ENCODE measurements at places on chromosomes 7 and 10.

DNA sequence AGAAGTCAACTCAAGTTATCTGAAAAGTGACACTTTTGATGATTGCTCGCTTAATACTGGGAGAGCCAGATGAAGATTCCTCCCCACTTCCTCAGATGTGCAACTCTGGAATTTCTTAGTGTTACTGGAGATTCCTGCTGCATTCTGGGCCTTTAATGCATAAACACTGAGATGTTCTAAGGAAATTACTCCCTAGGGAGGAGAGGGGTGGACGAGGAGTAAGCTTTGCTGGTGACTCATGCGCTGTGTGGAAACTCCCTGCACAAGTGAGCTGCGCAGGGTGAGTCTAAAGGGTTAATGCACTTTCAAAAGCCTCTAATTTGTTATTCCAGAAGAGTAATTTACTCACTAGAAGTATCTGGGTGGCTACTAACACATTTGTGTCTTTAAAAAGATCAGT is 46.3 kb downstream of the EGFR start:
- peak; percentile 87 for DNase-seq

- no peak for DNase-seq
Measured at GRCh38 chr7:145909991-145910513, 206.5 kb upstream of the CNTNAP2 start.

DNA sequence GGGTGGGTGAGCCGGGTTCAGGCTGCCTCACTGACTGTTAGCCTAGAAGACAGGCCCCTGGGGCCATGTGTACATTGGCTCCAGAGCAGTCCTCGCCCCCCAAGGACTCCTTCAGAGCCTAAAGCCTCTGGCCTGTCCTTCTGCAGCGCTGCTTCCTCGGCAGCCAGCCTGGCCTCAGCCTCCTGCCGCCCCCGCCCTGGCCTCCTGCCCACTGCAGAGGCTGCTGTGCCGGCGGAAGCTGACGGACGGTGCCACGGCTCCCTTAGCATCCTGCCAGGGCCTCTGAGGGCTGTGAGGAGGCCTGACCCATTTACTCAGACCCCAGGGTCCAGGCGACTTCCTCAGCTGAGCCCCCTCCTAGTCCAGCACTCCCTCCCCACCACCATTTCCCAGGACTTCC is 4.9 kb downstream of the SRRM3 start:
- DNase-seq = no peak

DNA sequence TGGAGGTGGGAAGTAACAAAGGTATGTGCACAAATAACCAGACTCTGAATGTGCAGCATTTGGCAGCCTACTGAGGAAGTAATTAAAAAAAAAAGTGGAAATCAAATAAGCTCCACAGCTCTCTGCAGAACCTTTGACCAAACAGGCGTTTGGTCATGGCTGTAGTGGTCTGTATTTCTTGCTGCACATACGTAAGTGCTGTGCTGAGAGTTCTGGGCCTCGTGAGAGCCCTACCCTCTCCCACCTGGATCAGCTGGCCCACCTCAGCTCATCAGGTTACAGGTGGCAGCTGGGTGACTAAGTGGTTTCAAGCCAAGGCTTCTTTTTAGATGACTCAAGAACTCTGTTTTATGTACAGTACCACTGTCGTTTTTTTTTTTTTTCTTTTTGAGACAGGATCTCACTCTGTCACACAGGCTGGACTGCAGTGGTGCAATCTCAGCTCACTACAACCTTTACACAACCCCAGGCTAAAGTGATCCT is 178.2 kb upstream of the KLF6 start:
- no peak for DNase-seq

GRCh38 chr10:6363511-6363910 is 160.8 kb downstream of the PFKFB3 start:
- DNase-seq = no peak

DNA sequence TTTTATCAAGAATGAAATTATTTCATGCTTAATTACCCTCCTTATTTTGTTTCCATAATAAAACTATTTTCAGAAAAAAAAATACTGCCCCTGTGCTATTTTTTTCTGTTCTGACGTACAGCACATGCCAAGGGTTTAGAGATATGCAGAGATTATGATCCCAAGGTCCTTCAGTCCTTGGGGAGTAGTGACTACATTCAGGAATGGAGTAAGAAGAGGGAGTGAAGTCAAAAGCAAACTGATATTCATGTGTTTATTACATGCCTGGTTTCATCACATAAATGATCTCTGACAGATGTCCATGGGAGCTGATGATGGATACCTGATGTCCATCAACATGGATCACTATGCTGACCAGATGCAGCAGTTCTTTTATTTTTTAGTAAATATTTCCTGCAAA is 17.2 kb downstream of the AKAP9 start:
- no peak for DNase-seq

DNA sequence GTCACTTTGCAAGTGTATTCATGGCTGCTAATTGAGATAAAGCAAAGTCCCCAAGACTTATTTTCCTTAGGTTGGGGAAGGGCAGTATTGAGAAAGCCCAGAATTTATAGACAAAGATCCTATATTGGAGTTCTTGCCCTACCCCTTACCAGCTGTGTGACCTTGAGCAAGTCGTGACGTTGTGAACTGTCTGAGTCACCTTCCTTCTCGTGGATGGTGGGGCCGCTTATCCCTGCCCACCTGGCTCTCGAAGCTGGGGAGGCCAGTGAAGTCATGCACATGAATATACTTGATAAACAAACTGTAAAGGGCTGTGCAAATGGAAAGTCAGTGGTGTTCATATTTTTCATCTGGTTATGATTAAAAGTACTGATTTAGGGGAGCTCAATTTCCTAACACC is 127.4 kb downstream of the TACC2 start:
- DNase-seq = no peak

GRCh38 chr7:138363721-138364120 is 96.3 kb upstream of the TRIM24 start:
- DNase-seq = no peak

GRCh38 chr7:51162724-51163329 is 153.8 kb downstream of the COBL start:
- DNase-seq = peak; percentile 69

DNA sequence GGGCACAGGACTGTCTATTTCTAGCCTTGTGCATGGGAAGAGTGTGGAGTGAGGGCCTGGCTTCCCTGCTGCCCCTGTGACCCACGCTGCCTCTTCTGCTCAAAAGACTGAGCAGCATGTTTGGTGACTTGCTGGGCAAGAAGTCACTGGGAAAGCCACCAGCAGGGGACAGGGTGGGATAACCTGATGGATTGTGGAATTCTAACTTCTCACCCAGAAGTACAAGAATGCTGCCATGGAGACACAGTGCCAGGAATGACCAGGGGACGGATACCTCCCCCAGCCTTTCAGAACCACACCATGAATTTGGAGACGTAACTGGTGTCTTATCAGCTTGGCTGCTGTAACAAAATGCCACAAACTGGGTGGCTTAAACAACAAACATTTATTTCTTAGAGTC is 28.4 kb downstream of the GALNTL5 start:
- DNase-seq = no peak

DNA sequence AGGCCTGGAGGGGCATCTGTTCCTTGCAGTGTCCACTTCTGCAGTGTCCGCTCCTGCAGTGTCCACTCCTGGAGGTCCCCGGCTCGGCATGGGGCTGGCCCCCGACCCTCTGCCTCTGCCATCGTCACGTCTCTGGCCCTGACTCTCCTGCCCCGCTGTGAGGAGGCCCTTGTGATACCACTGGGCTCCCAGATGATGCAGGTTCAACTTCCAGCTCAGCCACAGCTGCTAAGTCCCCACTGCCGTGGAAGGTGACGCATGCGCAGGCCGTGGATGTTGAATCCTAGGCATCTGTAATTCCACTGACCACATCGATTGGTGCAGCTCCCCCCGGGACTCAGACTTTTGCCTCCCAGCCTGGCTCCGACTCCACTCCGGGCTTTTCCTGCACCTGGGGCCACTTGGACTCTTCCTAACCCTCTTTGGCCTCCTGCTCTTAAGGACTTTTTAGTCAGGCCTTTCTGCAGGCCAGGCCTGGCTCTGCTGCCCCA is 95.1 kb downstream of the GLRX3 start:
- no peak for DNase-seq

GRCh38 chr10:24623383-24623782 is 100.3 kb downstream of the ARHGAP21 start:
- DNase-seq = no peak

GRCh38 chr7:39154815-39155214 is 177.1 kb downstream of the POU6F2 start:
- DNase-seq = no peak

GRCh38 chr7:45869426-45869825 is 3.5 kb downstream of the CCDC201 start:
- no peak for DNase-seq

- DNase-seq = no peak
Measured at GRCh38 chr10:74988054-74988775, 123.2 kb upstream of the SAMD8 start.

DNA sequence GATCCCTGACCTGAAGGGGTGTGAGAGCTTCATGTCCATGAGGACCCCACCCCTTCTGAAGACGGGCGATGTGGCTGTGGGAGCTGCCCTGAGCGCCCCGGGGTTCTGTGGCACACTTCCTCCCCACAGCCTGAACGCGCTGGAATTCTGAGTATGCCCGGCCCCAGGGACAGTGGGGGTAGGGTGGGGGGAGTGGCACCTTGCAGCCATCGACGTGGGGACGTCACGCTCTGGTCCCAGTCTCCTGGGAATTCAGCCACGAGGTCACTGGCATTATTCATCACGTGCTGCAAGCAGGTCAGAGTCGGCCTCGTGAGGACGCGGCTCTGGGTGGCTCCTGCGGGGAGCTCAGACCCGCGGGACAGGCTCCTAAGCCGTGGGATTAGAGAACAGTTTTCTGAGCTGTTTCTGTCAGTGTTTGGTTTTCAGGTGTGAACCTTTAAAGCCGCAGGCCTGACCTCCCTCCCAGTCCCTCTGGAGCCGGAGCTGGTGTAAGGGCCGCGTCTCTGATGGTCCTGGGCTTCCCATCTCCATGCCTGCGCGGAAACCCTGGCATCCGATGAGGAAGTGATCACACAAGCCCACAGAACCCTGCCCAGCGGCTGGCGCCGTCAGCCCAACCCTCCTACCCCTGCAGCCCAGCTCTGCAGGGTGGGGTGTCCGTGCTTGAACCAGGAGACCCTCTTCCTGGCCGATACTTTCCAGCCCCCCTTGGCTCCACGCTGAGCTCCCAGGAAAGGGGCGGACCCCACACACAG is 16.1 kb downstream of the GPR146 start:
- no peak for DNase-seq

DNA sequence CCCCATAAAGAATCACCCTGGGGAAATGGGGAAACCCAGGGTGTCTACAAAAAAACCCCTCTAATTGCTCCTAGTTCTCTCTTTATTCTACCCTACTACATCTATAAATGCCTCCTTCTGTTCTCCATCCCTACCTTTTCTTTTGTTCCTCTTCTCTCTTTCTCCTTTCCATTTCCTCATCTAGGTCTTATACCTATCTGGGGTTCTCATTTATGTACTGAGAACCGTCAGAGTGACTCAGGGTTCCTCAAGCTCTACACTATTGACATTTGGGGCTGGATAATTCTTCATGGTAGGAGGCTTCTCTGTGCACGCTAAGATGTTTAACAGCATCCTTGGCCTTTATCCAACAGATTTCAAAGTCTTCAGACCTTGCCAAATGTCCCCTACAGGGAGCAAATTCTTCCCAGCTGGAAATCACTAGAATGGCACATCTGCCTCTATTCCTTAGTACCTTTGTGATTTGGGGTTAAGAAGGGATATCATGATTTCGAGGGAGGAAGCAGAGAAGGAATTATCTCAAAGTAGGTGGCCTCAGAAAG is 137.4 kb upstream of the PTN start:
- no peak for DNase-seq

GRCh38 chr10:96831867-96832720 is at the start of gene LCOR:
Gene LCOR (plus strand): TSS chr10:96832298. CDS start chr10:96949058, 116,760 bp downstream.
- DNase-seq = peak; percentile 82

- no peak for DNase-seq
Measured at GRCh38 chr10:93091960-93092359, 18.3 kb downstream of the CYP26A1 start.

DNA sequence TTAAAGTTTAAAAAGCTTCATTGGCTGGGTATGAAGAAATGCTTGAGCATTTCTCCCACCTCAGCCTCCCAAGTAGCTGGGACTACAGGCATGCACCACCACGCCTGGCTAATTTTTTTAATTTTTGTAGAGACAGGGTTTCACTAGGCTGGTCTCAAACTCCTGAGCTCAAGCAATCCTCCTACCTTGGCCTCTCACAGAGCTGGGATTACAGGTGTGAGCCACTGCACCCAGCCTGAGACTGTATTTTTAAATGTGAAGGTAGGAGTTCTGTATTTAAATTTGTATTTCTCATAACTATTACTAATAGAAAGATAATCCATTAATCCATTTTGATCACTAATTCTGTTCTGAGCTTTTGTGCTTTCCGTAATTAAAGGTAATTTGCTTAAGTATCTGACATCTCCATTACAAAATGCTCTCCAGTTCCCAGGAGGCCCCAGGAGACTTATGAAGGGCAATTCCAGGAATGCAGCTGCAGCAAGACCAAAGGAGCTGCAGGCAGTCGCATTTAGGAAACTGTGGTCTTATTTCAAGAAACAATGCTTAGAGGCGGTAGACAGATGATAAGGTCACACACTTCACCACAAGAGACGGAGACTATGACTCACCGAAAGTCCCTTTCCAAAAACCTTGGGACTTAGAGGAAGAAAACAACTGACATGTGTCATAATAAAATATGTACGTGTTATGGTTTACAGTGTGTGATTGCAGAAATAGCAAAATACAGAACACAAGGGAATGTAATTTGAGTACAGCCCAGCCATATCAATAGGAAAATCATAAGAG is 23.3 kb downstream of the YAE1 start:
- DNase-seq = no peak

- DNase-seq = peak; percentile 81
Measured at GRCh38 chr7:7099584-7100014, 82.7 kb upstream of the C1GALT1 start.

GRCh38 chr7:11957956-11958355 is 126.0 kb upstream of the THSD7A start:
- no peak for DNase-seq

DNA sequence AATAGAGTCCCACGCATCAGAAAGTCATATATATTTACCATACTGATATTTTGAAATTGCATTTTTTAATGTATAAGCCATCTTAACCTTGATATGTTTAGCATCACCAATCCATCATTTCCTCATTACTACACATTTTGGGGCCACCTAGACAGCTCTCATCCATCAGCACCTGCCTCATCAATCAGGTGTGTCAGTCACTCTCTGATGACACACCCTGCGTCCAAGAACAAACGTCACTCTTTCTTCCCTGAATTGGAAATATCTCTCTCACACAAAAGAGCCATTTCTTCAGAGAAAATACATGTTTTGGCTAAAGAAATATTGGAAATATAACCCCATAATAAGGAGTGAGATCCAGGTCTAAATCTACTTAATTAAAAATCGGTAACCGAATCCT is 38.9 kb upstream of the RSU1 start:
- DNase-seq = no peak

GRCh38 chr10:13872411-13872810 is 285.6 kb downstream of the PRPF18 start:
- no peak for DNase-seq

- no peak for DNase-seq
Measured at GRCh38 chr10:2509081-2509531, 558.2 kb upstream of the PFKP start.

- DNase-seq = no peak
Measured at GRCh38 chr7:140732416-140732815, 35.9 kb downstream of the NDUFB2 start.

- no peak for DNase-seq
Measured at GRCh38 chr7:44740055-44740454, 8.6 kb upstream of the ZMIZ2 start.
